ENCODE measurements at places on chromosomes 6 and 20.

DNA sequence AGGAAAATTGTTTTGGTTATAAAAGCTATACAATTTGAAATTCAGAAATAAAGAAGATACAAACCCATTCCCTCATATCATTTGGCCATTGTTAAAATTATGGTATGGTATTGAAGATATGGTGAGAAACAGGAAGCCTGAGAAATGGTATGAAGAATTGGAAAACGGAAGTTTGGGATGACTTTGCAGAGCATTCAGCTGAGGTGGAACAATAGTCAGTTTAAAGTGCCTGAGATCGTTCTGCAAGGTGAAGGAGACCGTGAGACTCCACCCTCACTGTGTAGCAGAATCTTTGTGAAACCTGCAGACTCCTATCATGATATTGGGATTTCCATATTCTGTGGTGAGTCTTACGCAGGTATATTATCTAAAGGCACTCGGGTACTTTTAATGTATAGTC, 97.3 kb downstream of the ADGRB3 start:
- no peak for DNase-seq

DNA sequence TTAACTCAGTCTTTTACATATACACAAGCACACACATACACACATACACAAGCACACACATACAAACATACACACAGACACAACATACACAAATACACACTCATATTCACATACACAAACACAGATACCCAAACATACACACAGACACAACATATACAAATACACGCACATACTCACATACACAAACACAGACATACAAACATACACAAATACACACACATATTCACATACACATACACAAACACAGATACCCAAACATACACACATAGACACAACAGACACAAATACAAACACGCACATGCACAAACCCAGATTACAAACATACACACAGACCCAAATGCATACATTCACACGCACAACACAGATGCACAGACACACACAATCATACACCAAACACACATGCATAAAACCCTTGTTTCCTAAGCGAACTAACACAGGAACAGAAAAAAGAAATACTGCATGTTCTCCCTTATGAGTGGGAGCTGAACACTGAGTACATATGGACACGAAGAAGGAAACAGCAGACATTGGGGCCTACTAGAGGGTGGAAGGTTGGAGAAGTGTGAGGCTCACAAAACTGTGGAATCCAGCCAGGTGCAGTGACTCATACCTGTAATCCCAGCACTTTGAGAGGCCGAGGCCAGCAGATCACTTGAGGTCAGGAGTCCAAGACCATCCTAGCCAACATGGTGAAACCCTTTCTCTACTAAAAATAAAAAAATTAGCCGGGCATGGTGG, 34.2 kb downstream of the PIM1 start:
- DNase-seq: no peak

DNA sequence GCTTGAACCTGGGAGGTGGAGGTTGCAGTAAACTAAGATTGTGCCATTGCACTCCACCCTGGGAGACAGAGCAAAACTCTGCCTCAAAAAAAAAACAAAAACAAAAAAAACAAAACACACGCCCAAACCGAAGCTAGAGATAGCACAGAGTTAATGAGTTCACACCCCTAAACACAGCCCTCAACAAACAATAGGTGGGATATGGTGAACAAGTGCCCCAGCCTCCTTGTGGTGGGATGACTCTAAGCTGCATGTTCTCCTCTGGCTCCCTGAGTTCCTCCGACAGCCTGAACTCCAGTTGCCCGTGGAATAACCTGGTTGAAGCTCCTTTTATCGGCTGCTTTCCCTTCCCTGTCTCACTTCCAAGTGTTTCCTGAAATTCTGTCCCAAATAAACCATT, 22.1 kb upstream of the DSN1 start:
- no peak for DNase-seq

GRCh38 chr6:138571585-138572166, 72.4 kb upstream of the NHSL1 start:
- DNase-seq: no peak

DNA sequence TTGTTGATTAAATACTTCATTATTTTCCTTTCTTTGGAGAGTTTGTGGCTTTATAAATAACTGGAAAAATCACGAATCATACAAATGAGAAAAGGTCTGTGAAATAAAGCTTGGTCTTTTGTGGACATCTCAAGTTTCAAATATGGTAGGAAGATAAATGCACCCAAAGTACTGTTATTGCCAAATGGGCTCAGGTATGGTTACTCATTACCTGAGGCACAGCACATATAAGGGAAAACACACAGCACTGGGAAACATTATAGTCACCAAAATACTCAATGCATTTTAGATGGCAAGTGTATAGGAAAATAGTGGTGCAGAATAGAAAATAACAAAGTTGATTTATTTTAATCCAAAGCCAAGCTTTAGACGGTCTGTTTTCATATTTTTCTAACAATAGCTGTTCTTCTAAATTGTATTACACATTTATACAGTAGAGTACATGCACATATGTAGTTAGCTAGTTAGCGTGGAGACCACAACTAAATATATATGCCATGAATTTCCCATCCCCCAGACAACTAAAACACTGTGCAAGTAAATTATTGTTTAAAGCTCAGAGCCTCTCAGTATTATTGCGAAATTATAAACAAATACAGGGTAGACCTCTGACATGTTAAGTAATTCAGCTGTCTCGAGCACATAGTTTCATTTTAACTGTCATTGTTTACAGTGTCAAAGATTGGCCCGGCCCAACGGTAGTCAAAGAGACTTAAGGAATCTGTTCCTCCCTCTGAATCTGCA, 336.0 kb downstream of the SYNE1 start:
- no peak for DNase-seq

GRCh38 chr6:90197854-90198496, 98.7 kb downstream of the BACH2 start:
- no peak for DNase-seq

DNA sequence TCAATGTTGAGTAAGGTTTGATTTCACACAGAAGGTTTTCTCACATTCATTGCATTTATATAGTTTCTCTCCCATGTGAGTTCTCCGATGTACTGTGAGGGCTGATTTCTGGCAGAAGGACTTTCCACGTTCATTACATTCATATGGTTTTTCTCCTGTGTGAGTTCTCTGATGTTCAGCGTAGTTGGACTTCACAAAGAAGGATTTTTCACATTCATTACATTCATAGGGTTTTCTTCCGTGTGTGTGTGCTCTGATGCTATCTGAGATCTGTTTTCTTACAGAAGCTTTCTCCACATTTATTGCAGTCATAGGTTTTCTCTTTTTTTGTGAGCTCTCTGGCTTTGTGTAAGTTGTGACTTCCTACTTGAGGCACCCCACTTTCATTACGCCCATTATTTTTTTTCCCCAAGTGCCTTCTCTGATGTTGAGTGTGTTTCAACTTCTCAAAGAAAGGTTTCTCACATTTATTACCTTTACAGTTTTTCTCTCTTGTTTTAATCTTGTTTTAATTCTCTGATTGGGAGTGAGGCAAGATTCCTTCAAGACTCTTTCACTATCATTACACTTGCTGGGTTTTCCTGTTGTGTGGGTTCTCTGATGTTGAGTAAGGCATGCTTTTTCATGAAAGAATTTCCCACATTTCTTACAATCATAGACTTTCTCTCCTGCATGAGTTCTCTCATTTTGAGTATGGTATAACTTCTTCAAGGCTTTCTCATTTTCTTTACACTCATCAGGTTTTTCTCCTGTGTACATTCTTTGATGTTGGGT, 50.0 kb upstream of the ELMO2 start:
- no peak for DNase-seq

- DNase-seq: no peak
These were observed 17.9 kb upstream of the CHMP4B start for GRCh38 chr20:33793011-33793931.

GRCh38 chr6:41164551-41165120, 1.7 kb upstream of the TREM2 start:
- no peak for DNase-seq

GRCh38 chr20:20462185-20462584, 94.3 kb downstream of the INSM1 start:
- no peak for DNase-seq

- no peak for DNase-seq
These were observed 511.2 kb upstream of the JARID2 start for GRCh38 chr6:14734416-14735340.

GRCh38 chr20:32828029-32828680, 8.4 kb downstream of the MAPRE1 start:
- DNase-seq: no peak

- no peak for DNase-seq
These were observed 25.7 kb downstream of the EZR start for GRCh38 chr6:158793432-158793831.

DNA sequence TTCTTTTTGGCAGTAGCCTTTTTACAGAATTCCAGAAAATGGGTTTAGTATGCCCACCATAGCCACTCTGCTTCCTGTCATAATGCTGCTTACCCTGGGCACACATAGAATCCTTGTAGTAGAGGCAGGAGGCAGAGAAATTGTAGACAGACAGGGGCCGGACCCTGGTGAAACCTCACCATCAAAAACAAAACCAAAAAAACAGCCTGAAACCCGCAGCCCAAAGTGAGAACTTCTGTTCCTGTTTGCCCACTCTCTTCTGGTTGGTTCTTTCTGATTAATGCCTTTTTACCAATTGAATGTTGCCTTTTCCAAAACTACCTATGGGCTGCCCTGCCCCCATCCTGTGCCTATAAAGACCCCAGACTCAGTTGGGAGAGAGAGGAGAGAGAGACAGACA, 188.2 kb downstream of the CDKAL1 start:
- DNase-seq: no peak

DNA sequence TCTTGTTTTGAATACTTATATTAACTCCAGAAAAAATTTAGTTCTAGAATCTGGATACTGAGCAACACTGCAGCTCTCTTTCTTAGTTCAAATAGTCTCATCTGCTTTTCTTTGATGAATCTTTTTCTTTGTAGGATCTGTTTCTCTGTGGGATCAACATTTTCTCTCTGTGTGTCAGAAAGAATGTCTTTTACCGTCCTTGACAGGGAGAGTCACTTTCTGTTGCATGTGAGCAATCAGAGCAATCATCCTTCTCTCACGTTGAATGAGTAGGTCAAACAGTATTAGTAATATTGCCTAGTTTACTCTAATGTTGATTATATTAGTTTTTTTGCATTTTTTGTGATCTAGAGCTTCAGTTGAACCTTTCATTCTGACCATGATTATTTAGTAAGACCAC, 130.9 kb downstream of the TRMT11 start:
- DNase-seq: no peak

- DNase-seq: no peak
These were observed 76.8 kb downstream of the SAMD5 start for GRCh38 chr6:147585256-147585655.

DNA sequence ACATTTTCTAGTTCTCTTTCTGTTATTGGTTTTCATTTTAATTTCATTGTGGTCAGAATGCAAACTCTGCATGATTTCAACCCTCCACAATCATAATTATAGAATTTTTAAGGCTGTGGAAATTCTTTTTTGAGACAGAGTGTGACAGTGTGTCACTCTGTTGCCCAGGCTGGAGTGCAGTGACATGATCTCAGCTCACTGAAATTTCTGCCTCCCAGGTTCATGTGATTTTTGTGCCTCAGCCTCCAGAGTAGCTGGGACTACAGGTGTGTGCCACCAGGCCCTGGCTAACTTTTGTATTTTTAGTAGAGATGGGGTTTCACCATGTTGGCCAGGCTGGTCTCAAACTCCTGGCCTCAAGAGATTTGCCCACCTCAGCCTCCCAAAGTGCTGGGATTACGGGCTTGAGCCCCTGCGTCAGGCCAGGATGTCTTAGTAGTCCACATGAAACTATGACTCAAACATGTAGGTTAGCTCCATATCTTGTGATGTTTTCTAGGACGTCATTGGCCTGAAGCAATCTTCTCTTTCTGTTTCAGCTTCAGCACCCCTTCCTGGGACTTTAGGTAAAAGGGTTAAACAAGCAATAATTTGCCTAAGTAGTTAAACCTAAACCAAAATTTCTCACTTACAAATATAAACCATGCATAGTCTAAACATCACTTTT, 47.4 kb upstream of the SAMD3 start:
- no peak for DNase-seq

GRCh38 chr6:107186047-107186446, 70.7 kb upstream of the BEND3 start:
- no peak for DNase-seq

GRCh38 chr20:16048876-16049275, 524.4 kb downstream of the KIF16B start:
- no peak for DNase-seq

- DNase-seq: no peak
These were observed 11.7 kb upstream of the MAPK13 start for GRCh38 chr6:36118550-36119107.

DNA sequence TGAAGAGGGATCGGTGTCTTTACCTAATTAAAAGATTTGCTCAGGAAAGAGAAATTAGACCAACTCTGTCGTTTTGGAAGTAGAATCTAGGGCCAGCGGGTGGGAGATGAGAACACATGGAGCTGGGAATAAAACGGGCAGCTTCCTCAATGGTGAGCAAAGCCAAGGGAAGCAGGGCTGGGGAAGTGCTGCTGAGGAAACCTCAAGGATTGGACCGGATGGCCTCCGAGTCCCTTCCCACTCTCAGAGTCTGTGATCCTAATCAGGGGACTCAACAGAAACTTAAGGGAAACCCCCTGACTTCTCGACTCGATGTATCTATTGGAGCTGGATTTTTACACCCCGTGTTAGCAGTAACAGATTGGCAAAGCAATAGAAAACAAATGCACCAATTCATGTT, 10.8 kb downstream of the GCNT2 start:
- no peak for DNase-seq

DNA sequence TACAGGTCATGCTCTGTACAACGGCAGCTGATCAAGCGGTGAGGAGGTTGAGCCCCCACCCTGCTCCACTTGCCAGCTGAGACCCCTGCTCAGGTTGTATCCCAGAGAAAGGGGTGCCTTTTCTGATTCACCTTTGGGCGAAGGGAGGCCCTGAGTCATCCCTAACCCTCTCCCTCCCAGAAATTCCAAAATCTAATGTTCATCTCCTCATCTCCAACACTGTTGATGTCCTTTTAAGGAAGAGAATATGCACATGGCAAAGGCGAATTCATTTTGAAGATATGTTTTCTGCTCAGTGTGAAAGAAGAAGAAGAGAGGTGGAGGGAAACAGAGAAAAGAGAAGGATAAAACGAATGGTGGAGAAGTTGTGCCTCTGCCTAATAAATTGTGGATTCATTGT, 120.5 kb downstream of the SCML4 start:
- no peak for DNase-seq

All from T-helper 1 cell (primary cell).